ENCODE measurements at places on chromosomes 7 and 10. TPM values are rescaled to one million over a fixed set of nuclear protein-coding genes. Genes with fewer than 3 reads are reported as not detected.

GRCh38 chr10:49497358-49497757 lies 41.6 kb downstream of the ERCC6 start:
- DNase-seq = no peak

GRCh38 chr7:116912269-116912909 lies 40.9 kb upstream of the ST7 start:
- no peak for DNase-seq

DNA sequence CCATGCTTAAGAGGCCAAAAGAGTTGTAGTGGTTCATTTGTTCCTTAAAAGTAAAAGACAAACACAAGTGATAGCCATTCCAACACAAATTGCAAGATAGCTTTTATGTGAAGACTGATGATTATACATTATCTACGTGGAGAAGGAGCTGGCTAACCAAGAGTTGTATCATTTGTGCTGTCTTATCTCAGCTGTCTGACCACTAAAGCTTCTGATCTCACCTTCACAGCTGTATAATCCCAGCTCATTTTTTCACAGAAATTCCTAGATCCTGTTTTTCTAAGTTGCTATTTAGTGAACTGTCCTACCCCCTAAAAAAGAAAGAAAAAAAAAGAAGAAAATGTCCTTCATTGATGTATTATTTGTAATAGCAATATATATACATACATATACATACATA lies 9.8 kb downstream of the USP6NL start:
- DNase-seq = no peak

DNA sequence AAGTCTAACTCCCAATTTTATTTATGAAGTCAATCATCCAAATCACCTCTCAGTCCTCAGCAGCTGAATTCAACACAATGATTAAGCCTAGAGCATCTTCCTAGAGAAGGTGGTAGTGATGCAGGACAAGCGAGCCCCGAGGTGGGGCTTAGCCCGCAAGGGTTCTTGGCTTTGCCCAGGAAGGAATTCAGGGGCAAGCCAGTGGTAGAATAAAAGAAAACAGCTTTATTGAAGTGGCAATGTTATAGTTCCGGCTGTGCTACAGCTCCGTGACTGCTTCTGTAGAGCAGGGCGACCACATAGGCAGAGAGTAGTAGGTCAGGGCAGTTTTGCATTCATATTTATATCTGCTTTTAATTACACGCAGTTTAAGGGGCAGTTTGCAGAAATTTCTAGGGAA lies 18.1 kb downstream of the IL2RA start:
- no peak for DNase-seq

DNA sequence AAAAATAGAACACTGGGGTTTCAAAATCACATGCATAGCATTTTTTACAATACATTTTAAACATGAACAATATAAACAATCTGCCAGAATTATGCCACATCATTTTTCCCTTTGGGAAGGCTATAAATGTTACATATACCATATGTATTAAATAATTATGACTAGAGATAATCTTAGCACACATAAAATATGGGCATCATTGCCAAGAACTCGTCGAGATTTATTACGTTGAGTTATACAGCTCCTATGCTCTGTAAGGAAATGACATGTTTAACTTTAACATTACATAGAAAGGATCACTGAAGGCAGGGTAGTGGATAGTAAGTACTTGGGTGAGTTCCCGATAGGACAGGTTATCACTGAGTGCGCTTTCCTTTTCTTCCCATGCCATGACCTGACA lies 267.8 kb downstream of the PARD3 start:
- DNase-seq = no peak

- DNase-seq = no peak
Measured at GRCh38 chr7:33842150-33842549, 63.2 kb upstream of the BMPER start.

DNA sequence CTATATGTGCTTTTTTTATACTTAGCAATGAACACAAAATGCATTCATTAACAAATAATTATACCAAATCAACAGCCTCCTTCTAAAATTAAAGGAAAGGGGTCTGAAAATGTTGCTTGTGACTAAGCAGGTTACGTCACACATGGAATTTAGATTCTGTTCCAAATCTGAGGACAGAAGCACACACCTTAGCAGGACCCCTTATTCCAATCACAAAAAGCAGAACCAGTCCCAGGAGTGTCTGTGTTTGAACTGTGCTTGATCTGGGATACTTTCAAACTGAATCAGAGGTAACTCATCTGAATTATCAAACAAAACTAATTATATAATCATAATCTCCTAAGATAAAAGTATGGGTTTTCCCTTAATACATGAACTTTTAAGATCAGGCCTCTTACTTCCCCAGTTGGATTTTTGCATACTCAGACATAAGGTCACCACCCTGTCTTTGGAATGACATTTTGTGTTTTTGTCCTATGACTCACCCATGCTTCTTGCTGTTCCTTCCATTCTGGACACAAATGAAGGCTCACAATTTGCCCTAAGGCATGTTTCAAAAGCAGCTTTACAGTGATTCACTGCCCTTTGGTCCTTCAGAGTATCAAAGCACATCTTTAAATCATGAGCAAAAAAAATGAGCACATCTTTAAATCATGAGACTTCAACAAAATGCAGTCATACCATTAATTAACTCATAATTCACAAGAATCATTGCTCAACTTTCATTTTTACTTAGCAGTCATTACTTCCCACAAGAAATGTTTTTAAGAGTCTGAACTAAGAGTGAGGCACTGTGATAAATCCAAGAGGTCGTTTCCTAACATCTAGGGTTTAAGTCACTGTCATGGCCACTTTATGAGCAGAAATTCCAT lies 35.5 kb downstream of the SEMA3C start:
- DNase-seq = no peak

- DNase-seq = no peak
Measured at GRCh38 chr10:14151571-14151970, 179.2 kb downstream of the FRMD4A start.

DNA sequence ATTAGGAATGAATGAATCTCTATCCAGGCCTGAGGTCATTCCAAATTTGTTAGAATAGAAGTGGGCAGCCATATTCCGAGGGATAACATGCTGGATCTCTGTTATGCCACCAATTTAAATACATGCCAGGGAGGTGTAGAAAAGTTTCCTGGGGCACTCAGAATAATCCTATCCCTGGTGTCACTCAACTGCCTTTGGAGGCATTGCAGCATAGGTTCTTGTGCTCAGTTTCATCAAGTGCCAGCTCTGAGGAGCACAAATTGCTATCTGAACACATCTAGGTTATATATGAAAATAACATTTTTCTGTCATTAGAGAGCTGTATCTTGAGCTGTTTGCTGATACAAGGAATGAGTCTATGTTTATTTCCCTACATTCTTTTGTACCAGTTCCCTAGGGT lies 197.3 kb downstream of the CSTF2T start:
- no peak for DNase-seq

DNA sequence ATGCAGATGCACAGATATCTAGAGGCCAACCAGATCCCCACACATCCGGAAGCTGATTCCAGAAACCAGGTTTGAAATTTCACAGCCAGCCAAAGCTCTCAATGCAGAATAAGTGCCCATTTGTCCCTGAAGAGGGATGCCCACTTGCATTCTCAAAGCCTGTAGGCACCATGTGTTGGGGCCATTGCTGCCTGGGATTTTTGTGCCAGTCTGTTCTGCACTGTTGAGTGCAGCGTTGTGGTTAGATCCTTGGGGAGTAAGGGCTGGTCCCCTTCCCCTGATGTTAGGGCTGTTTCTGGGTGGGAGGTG lies 62.4 kb downstream of the EEPD1 start:
- no peak for DNase-seq

GRCh38 chr7:99422625-99423024 lies 13.9 kb downstream of the BUD31 start:
- DNase-seq = no peak

- DNase-seq = no peak
Measured at GRCh38 chr7:118696879-118697278, 472.4 kb downstream of the ANKRD7 start.

- DNase-seq = no peak
Measured at GRCh38 chr10:2263561-2263960, 526.2 kb upstream of the ADARB2 start.

DNA sequence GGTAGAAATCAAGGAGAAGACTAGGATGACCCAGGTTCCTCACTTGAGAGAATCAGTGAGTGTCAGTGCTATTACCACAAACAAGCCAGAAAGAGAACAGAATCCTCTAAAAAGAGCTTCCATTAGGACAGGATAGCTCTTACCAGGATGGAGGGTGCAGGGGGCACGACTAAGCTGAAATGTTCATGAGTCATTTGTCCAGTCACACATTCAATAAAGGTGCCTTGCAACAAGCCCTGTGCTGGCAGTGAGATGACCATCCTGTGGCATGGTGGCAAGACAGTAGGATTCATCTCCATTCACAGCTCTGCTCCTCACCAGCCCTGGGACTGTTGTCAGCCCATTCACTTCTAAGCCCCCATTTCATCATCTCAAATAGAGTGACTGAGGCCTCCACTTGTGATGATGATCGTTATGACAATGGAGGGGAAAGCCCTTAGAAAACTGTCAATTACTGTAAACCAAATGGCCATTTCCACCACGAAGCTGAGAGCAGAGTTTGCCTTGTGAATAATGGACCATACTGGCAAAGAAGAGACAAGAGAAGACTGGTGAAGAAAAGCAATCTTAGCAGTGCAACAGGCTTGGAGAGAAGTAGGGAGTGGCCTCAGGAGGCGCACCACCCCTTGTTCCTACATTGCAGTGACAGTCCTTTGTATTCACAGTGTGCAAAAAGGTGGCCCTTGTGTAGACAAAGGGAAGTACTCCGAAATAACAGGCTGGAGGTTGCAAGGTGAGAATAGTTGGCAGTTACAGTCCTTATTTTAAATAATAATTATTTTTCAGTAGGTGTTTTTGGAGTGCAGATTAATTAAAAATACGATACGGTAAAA lies 9.0 kb upstream of the WIPF3 start:
- DNase-seq = no peak

Gene PPP1R3C
- 11.5 TPM for total RNA-seq

Gene SUFU
- 2.7 TPM for total RNA-seq

Gene WIPF3
- total RNA-seq = 3.9 TPM

Gene DPYSL4
- 0.49 TPM for total RNA-seq

Gene FGFR2
- total RNA-seq = 26.6 TPM
